Kidney (tissue), 22 donors: ENCODE measurements at places on chromosomes 1 and 21. TPM values are rescaled to one million over a fixed set of nuclear protein-coding genes. Genes with fewer than 3 reads are reported as not detected.

EPHA8 gene
- polyA plus RNA-seq = not detected

RBM11 gene
- polyA plus RNA-seq = 6.9 TPM

- peaks cover 5% of the 10 kb centered on the region for H3K36me3 ChIP-seq
- peaks cover 2% of the 10 kb centered on the region for H3K4me1 ChIP-seq
- H3K27ac ChIP-seq = no peak overlapping the region
These were observed 10.1 kb upstream of the IL10RB start for GRCh38 chr21:33256019-33256418.

- H3K27ac ChIP-seq = no peak overlapping the region
- H3K27me3 ChIP-seq = no peaks in the 10 kb centered on the region
- H3K36me3 ChIP-seq = no peaks in the 10 kb centered on the region
- no peaks in the 10 kb centered on the region for H3K4me1 ChIP-seq
These were observed 25.5 kb upstream of the C1orf146 start for GRCh38 chr1:92192246-92192645.

DNA sequence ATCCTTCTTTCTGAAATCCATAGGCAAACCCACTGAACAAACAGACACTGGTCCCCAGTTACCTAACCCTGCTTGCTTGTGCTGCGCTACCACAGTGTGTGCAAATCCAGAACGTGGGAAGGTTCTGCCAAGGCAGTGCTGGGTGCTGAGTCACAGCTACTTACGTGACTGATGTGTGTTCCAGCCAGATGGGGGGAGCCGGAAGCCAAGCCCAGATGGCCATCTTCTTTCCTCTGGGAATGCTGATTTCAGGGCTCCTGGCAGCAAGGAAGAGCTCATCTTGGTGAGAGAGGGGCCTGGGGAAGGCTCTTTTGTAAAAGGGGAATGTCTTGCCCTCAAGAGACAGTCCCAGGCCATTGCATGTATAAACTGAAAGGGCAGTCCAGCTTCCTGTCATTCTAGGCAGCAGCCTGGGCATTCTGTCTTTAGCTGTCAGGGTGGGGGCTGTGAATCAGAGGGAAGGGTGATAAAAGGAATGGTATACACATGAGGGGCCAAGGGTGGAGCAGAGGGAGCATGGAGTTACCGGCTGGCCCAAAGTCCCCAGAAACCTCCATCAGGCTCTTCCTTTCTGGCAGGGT is 54.1 kb downstream of the CD46 start:
- no peaks in the 10 kb centered on the region for H3K27me3 ChIP-seq
- H3K4me1 ChIP-seq = no peaks in the 10 kb centered on the region
- H3K4me3 ChIP-seq = no peak overlapping the region
- peaks cover 94% of the 10 kb centered on the region for H3K36me3 ChIP-seq
- no peak for DNase-seq
